ENCODE measurements at places on chromosomes 2 and 18. TPM values are rescaled to one million over a fixed set of nuclear protein-coding genes. Genes with fewer than 3 reads are reported as not detected.

Gene MGAT4A
- total RNA-seq: 19.0 TPM

Gene CHRNG
- total RNA-seq: 19.5 TPM

Gene CROCC2
- total RNA-seq: not detected

Gene SLC9A4
- 0.10 TPM for total RNA-seq

Gene BMP10
- total RNA-seq: not detected

Gene PLGLB2
- total RNA-seq: 2.6 TPM

Gene ARHGAP25
- 5.4 TPM for total RNA-seq

Gene DSG3
- total RNA-seq: 32.3 TPM

Gene ANKRD29
- 9.2 TPM for total RNA-seq

Gene EPB41L3
- 50.1 TPM for total RNA-seq

Gene STPG4
- not detected for total RNA-seq

Gene SERPINB13
- 17.5 TPM for total RNA-seq

Gene TBC1D8
- total RNA-seq: 32.4 TPM

Gene SCN3A
- 2.8 TPM for total RNA-seq

Gene DUSP2
- total RNA-seq: 8.0 TPM

Gene MALL
- total RNA-seq: 19.2 TPM

Gene AQP4
- 37.6 TPM for total RNA-seq

Gene DES
- 5,232 TPM for total RNA-seq

Gene HTR2B
- total RNA-seq: 0.31 TPM

Gene CRYGD
- total RNA-seq: not detected

Gene HDHD2
- 24.1 TPM for total RNA-seq

Gene C2orf66
- total RNA-seq: not detected

Gene REG3G
- not detected for total RNA-seq

Gene ANAPC1
- 56.4 TPM for total RNA-seq

Gene TCF4
- 301 TPM for total RNA-seq

Gene CHPF
- 121 TPM for total RNA-seq

Gene C2orf78
- total RNA-seq: not detected

Gene RIT2
- not detected for total RNA-seq

Gene TLX2
- not detected for total RNA-seq

Gene DCC
- 5.5 TPM for total RNA-seq

Gene ZC3H15
- 67.9 TPM for total RNA-seq

Gene ABCB6
- 35.3 TPM for total RNA-seq

Gene TRAK2
- 44.0 TPM for total RNA-seq

Gene VWA3B
- total RNA-seq: 0.10 TPM

Gene SERPINB4
- not detected for total RNA-seq

Gene TUBA4B
- total RNA-seq: not detected

Gene TMEM37
- 3.1 TPM for total RNA-seq

Gene ANKRD62
- total RNA-seq: 0.10 TPM

Gene GPR55
- not detected for total RNA-seq

Gene RASGRP3
- total RNA-seq: 109 TPM

Gene PSMD1
- total RNA-seq: 95.1 TPM

Gene ATG16L1
- total RNA-seq: 27.0 TPM

Gene EGR4
- total RNA-seq: not detected

Gene GREB1L
- total RNA-seq: 6.8 TPM

Gene NDUFS1
- total RNA-seq: 265 TPM

Gene CNTNAP5
- 1.7 TPM for total RNA-seq

All from tongue (tissue), 3 donors.